IPS DF 19.7 (cell line): ENCODE measurements at places on chromosomes 2 and 18.
A peak's percentile ranks its signal among the peaks of the same experiment; 100 is the strongest.

DNA sequence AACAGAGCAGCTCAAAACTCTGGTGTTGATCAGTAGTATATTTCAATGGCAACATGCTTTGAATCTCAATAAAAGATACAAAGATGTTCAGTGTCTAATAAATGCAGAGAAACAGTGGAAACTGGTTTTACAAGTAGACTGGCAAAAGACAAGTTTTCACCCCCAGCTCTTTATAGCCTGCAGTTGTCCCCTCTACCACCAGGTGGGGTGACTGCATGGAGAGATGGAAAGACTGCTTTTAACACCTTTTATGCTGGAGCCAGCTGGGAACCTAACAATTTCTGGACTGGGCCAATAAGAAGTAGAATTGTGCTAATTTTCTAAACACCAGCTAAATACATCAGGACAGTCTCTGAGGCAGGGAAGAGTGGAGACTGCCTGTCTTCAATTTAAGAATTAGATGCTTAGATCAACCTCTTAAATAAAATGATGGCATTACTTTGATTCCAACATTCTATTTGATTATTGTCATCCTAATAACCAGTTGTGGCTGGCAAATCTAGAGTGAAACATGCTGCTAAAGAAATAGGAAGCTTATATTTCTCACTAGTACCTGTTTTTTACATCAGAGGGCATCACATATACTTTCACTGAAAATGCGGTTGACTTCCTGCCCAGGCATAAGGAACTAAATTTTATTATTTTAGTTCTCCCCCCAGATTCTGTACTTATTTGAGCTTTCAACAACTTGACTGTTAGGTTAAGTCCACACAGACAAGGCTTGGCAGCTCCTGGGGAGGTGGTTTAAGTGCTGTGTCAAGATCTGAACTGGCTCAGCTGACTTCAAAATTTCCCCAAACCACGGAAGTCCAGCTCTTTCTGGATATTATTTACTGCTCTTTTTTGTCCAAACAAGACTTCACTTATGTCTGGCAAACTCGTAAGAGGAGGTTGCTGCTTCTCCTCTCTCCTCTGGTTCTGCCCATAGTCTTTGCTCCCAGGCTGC is 140.5 kb downstream of the TPGS2 start:
- DNase-seq: no peak

DNA sequence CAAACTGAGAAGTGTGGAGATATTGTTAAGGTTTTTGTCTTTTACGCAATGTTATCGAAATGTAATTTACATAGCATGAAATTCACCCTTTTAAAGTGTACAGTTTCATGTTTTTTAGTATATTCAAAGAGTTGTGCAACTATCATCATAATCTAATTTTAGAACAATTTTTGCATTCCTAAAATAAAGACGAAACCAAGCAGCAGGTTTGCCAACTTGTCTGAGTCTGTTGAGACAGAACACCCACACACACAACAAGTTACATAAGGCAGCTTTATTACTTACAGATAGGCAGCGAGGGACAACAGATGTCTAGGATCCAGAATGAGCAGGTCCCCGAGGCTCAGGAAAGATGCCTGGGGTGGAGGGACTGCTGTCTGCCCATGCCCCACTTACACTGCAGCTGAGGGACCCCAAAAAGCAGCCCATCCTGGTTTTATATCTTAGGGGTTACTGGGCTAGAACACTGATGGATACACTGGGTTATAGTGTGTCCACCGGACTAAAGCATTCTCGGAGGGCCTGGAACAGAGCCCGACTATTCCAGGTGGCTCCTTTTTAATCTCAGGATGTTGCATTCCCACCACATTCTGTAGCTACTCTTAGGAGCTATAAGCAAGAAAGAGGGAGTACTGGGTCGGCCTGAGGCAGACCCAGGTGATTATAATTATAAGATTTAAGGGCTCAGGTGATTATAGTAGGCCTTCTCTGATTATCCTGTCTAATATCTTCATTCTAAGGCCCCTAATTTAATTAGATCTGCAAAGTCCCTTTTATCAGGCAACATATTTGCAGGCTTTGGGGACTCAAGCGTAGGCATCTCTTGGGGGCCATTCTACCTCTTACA is 150.2 kb upstream of the DOK6 start:
- DNase-seq: no peak

GRCh38 chr2:42510608-42511243 is 16.9 kb upstream of the KCNG3 start:
- DNase-seq: no peak

- no peak for DNase-seq
These were observed 189.4 kb downstream of the ARL4C start for GRCh38 chr2:234307322-234307961.

DNA sequence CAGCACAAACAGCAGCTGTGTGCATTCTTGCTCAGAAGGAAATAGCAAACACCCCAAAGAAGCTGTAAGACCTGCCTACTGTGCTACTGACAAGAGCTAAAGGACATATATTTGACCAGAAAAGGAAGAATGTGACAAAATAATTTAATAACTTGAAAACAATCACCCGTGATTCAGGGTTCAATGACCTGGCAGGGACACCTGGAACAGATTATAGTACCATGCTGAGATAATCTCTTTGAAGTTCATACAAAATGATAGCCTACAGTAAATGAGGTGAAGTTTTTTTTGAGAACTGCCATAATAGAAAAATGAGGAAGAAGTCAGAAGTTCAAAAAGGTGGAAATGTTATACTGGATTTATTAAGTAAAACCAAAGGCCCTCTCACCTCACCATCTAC is 324.8 kb upstream of the GULP1 start:
- DNase-seq: no peak

DNA sequence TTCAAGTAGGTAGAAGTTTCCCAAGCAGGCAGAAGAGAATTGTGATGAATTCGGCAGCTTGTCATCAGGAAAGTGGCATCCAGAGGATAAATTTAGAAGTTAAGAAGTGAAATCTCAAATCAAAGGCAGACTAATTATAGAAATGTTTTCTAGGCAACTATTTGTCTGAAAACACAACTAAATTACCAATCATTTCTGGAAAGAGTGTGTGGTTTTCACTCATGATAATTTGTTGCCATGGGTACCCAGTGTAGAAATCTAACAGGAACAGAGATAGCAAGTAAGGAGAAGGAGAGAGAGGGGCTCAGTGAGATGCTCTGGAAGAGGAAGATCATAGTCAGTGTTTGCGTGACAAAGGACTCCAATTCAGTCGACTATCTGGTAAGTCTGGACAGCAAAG is 208.1 kb downstream of the NCKAP5 start:
- DNase-seq: no peak

- no peak for DNase-seq
These were observed 428.7 kb upstream of the ID2 start for GRCh38 chr2:8252997-8253694.

DNA sequence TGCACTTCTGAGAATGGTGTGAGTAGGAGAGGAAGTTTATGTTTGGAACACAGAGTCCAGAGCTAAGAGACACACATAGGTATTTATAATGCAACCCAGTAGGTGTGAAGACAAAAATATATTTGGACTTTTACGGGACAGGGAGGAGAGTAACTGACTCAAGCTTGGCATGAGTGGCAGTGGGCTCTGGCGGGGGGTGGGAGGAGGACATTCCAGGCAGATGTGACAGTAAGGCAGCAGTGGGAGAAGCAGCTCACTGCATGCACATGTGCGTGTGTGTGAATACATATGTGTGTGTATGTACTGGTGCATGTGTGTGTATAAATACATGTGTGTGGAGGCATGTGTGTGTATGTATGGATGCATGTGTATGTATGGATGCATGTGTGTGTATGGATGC is 51.4 kb downstream of the DCDC2C start:
- no peak for DNase-seq

DNA sequence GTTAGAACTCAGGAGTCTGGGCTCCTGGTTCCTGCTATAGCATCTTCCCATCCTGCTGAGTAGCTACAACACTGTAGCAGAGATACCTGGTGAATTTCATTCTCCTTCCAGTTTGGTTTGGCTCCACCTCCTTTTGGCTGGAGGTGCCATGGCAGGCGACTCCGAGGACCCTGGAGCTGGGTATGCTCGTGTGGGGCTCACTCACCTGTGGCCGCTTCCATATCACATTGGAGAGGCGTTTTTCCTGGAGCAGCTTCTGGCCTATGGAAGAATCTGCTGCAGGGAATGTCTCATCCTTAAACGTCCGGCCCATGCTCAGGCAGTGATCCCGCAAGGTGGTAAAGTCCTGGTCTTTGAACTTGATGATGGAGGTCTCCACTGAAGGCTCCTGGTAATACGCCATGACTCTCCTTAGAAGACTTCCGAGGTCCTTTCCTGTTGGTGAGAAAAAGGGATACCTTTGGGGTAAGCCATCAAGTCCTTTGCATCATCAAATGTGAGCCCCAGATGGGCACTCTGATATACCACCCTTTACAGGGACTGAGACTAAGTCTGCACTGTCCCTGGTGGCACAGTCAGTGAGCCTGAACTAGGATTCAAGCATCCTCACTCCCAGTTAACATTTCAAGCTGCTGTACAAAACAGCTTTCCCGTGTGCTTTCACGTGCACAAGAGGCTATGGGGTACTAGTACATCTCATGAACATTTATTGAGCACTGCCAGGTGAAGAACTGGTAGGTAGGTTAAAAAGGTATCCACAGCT is 20.1 kb downstream of the CAPN13 start:
- DNase-seq: no peak

DNA sequence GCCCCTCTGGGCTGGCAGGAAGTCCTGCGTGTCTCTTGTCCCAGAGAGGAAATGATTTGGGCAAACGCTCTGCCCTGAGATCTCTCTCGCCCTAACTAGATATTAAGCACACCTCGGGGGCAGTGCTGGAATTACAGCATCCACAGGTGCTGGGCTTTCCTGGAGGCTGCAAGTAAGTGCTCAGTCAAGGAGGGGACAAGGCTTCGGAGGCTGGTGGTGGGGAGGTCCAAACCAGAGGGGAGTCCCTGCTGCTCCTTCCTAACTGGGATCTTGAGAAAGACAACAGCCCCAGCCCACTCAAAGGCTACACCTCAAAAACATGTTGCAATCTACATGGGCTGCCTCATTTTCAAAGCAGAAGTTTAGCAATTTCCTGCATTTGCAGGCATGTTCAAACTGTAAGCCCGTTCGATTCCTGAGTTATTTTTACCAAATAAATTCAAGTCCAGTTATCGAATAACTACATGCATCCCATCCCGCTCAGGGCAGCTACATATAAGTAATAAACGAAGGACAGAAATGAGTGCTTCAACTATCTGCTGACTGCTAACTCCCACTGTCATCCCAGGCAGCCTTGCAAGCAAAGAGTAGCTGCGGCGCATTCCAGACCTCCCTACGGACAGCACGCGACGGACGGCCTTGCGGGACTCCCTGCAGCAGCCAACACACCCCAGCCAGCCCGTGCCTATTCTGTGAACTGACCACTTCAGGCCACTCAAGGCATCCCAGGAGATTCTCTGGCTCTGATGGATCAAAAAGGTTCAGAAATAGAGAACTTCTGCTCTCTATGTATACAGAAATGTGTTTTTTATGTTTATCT is 27.5 kb downstream of the ZNF516 start:
- DNase-seq: no peak

- no peak for DNase-seq
These were observed 45.6 kb upstream of the PCBP1 start for GRCh38 chr2:70041663-70042062.

DNA sequence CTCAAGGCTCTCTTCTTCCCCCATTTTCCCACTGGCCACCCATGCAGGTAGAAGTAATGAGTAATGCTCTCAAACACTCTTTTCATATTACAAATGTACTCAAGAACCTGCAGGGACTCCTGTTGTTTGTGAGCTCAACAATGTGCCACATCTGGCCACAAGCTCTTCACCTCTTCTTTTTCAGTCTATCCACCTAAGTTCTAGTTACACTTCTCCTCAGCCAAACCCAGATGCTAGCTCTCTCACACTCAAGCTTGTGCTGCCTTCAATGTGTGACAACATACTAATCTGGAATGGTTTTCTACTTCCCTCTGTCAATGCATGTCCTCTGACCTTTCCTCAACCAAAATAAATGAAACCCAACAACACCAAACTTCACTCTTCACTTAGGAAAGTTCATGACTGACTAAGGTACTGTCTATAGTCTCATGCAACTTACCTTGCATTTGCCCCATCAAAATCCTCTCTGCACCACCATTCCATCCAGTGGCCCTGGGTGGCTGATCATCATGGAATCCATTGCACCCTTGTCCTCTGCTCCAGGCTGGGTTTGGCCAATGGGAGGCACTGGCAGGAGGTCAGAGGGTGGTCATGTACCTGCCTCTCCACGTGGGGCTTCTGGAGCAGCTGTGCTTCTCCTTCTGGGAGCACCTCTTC is 5.3 kb upstream of the IL18R1 start:
- no peak for DNase-seq

- no peak for DNase-seq
These were observed 34.3 kb downstream of the INHBB start for GRCh38 chr2:120379916-120380893.

DNA sequence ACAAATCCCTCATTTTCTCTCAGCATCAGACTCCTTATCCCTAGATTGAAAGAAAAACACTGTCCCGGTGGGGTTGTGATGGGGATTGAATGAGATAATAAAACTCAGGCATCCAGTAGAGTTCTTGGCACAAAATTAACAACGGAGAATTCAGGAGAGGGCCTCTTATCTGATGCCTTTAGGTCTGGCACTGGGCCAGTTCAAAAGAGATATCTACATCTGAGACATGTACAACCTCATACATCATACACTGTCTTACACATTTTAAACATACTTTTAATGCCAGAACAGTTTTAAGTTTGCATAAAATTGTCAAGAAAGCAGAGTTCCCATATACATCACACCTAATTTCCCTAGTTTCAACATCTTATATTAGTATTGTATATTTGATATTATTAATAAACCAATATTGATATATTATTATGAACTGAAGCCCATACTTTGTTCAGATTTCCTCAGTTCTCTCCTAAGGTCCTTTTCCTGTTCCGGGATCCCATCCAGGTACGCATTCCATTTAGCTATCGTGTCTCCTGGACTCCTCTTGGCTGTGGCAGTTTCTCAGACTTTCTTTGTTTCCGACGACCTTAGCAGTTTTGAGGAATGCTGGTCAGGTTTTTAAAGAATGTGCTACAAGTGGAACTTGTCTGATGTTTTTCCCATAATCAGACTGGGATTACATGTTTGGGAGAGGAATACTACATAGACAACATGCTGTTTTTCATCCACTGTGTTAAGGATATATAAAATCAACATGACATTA is 27.8 kb downstream of the NXPH2 start:
- no peak for DNase-seq

- DNase-seq: no peak
These were observed 1.2 kb downstream of the GYPC start for GRCh38 chr2:126657148-126657635.

- no peak for DNase-seq
These were observed 9.4 kb upstream of the ASXL2 start for GRCh38 chr2:25887624-25888242.

GRCh38 chr2:23711979-23712755 is 214.8 kb downstream of the ATAD2B start:
- peak; percentile 59 for DNase-seq

DNA sequence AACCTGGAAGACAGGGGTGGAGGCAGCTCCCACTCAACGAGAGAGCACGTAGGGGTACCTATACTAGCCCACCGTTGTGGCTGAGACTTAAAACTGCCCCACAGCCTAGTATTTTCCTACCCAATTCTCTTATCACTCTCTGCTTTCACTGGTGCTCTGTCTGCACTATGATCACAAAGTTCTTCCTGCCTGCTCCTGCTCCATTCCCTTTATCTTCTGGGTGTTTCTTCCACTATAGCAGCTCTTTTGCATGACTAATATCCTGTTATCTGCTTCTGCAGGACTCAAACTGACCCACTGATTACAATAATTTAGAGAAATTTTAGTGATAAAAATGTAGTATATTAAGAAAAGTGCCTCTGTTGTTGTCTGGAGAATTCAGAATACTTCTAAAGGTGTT is 184.8 kb downstream of the LRP1B start:
- DNase-seq: no peak
